ENCODE measurements at places on chromosomes 3 and 15.

- DNase-seq, result peak; percentile 66
These were observed 19.3 kb upstream of the SLC12A8 start for GRCh38 chr3:125231895-125232294.

- no peak for DNase-seq
These were observed 181.3 kb upstream of the EIF1B start for GRCh38 chr3:40128166-40128565.

- DNase-seq, result no peak
These were observed 39.3 kb downstream of the GRK7 start for GRCh38 chr3:141802316-141803077.

DNA sequence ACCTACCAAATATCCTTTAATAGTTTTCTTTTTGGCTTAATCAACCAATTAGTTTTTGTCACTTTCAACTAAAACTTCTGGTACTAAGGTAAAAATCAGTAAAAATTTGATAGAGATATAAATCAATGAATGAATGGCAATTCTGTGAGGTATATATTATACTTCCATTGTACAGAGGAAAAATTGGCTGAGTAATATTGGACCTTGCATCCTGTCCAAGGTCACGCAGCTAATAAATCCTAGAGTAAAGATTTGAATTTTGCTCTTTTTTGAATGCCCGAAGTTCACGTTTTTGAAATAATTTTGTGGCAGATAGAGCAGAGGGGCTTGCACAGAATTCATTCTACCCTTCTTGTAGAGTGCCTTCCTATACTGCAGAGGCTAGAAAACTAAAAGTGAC is 81.1 kb upstream of the ZNF280D start:
- DNase-seq, result no peak

DNA sequence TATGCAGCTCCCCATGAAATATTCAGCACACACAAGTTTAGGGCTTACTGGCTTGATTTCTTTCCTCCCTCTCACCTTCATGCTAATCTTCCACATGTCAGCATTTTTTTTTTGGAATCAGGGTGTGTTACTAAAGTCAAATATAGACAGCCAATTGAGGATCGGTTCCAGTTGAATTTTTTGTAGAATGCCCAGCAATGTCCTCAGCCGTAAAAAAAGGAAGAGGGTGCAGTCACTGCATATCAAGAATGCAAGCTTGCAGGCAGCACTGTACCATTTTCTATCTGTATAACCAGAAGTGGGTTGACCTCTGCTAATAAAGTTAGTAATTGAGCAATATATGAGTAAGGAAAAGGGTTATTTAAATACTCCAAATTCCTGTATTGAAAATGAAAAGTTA is 51.4 kb upstream of the CHMP2B start:
- DNase-seq, result no peak

DNA sequence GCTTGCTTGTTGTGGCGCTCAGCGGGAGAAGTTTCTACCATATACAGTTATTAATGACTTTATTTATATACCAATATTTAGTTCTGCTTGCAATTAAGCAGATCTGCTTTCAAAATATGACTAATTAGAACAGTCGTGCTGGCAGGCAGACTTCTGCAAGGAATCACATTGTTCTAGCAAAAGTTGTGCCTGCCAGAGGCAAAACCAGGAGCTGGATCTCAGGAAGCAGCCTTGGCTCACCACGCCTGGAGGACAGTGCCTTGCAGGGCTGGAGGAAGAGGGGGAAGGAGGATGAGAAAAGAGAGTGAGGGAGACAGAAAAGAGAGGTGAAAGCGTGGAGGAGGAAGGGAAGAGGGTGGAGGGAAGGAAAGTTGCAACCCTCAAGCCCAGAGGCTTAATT is 160.3 kb downstream of the NUP210 start:
- no peak for DNase-seq

GRCh38 chr15:27082526-27082925 is 111.5 kb downstream of the GABRG3 start:
- DNase-seq, result peak; percentile 27

DNA sequence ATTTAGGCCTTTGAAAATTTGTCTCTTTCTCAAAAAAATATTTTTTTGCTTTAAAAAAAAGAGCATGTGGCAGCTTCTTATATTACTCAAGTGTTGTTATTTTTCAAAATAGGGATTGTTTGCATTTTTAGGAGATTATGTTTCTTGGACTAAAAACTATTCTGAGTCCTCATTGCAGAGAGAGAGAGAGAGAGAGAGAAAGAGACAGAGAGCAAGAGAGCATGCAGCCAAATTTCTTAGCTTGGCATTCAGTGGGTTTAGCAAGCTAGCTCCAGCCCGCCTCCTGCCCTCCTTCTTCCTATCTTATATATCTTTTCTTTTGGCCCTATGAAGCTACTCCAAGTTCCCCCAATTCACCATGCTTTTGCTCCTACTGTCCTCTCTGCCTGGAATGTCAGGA is 55.7 kb downstream of the CEMIP start:
- DNase-seq, result no peak

DNA sequence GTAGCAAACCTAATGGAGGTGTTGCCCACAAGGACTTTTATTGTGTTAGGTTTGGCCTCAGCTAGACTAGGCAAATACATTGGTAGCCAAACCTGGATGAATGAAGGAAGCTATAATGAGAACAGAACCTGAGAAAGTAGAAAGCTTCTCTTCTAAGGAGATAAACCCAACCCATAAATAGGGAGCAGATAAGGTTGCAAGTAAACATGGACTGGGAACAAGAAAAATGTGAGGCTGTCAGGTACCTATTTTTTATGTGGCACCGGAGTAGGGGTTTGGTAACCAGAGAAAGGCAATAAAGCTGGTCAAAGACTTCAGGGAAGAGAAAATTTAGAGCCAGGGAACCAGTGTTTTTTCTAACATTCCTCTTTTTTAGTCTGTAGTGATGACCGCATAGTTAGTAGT is 25.0 kb downstream of the ZNF654 start:
- no peak for DNase-seq

- no peak for DNase-seq
These were observed 36.3 kb upstream of the FAM107A start for GRCh38 chr3:58613236-58614132.

- peak; percentile 14 for DNase-seq
These were observed 2.1 kb downstream of the TLE3 start for GRCh38 chr15:70095408-70096214.
